ENCODE measurements at places on chromosomes 11 and 22.

DNA sequence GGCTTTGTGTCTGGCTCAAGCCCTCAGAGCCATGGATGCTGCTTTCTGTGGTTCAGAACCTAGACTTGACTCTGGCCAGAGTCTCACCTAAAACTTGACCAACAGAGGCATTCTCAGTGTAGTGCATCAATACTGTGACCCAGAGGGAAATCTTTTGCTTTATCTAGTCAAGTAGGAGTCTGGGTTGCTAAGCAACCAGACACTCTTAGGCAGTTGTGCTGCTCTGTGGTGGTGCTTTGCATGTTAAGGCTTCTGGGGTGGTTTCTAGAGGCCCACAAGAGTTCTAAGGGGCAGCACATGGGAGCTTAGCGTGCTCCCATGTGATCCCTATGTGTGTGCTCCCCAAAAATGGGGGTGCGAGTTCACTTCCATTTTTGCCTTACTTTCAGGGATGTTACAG, 224.6 kb upstream of the PLET1 start:
- no peak for DNase-seq

GRCh38 chr11:93659196-93659595, 2.3 kb upstream of the CEP295 start:
- DNase-seq = no peak

GRCh38 chr11:36008584-36008983, 64.7 kb downstream of the LDLRAD3 start:
- no peak for DNase-seq

GRCh38 chr22:17397756-17398547, 28.7 kb downstream of the CECR2 start:
- DNase-seq = no peak
